Activated T-cell treated with anti-CD3 and anti-CD28 coated beads for 48 hours (primary cell): ENCODE measurements at places on chromosomes 2 and 18.
A peak's percentile ranks its signal among the peaks of the same experiment; 100 is the strongest.

DNA sequence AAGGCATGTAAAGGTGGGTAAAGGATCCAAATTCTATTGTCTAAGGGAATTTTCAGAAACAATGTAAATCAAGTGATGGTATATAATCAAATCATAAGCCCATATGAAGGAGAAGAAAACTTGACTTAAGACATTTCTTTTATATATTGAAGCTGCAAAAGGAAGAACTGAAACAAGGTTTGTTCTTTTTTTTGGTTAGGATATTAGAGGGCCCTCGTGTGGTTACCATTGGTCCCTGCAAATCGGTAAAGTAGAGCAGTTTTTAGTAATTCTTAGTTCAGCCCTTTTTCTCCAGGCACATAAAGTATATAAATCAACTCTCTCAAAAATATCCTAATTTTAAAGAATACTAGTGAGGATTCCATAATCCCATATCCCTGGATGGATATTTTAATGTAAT is 105.6 kb upstream of the STK17B start:
- DNase-seq: no peak

GRCh38 chr2:16482460-16482859 is 183.2 kb downstream of the CYRIA start:
- DNase-seq: no peak

DNA sequence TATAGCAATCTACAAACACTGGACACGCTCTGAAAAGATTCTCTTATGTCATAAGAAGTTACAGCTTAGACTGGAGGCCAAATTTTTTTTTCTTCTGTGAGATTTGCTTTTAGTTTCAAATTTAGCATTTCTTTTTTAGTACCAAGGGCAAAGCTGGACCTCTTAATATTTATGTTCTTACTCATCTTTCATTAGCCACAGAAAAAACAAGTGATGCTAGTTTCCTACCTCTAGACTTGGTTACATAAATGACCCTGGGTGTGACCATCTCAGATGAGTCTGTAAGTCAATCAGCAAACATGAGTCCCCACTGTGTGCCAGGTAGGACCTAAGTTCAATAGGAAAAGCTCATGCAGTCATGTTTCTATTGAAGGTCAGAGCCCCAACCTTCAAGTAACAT is 94.4 kb downstream of the MEP1B start:
- DNase-seq: no peak

DNA sequence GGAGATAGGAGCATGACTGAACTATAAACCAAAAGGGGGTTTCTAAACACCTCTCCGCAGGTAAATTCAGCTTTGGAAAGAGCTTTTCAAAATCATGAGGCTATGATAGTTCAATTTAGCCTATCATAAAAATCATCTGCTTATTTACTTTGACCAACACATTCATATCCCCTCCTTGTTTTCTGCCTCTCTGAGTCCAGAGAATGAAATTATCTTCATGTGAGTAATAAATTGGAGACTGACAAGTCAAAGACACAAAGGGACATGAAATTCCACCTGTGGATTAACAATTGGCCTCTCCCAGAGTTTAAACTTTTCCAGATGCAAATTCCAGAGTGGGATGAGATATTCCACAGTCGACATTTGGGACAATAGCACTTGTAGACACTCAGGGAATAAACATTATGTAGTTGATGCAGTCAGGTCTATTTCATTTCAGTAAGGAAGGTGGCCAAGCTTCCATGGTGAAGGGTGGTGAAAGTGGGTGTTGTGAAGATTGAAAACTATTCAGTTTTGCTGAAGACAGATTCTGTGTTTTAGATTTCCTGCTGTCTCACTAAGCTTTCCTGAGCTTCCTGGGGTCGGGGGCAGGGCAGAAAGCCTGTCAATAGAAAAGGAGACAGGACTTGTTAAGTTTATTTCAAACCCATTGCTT is 84.7 kb downstream of the CDC42EP3 start:
- no peak for DNase-seq

DNA sequence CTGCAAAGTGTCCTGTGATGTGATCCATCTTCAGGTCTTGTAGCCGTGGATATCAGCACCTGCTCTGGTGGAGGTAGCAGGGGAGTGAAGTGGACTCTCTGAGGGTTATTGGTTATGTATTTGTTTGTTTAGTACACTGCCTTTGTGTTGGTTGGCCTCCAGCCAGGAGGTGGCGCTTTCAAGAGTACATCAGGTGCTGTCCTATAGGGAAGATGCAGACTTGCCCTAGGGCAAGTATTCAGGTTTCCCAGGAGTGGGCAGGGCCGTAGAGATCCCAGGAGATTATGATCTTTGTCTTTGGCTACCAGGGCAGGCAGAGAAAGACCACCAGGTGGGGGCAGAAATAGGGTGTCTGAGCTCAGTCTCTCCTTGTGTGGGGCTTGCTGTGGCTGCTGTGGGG is 411.8 kb downstream of the SOX11 start:
- DNase-seq: no peak

DNA sequence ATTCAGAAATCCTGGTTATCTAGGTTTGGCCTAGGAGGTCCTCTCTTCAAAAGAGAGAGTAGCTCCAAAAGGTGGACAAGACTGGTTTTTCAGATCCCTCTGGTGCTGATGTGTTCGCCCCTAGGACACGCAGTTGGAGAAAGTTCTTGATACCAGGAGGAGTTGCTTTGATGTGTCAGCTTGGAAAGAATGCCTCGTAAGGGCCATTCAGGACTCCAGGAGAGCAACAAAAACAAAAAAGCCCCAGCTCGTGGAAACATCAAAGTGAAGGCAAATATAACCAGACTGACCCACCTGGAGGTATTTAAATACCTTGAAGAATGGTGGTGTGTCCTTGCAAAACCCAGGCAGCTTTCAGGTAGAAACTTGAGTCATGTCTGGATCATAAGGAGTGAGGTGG is 12.5 kb upstream of the LBH start:
- no peak for DNase-seq

DNA sequence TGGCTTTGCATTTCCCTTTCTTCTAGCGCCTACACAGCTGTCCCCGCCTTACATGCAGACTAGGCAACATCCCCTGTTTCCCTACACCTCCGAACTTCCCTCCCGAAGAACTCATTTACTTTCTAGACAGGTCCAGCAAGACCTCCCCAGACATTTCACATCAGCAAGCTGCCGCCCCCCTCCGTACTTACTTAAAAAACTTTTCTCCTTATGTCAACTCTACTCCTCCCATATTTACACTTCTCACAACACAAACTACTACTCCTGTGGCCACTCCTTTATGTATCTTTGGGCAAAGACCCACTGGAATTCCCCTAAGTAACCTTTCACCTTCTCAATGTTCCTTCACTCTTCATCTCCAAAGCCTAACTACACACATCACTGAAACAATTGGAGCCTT is 20.4 kb upstream of the ZNF397 start:
- DNase-seq: no peak

DNA sequence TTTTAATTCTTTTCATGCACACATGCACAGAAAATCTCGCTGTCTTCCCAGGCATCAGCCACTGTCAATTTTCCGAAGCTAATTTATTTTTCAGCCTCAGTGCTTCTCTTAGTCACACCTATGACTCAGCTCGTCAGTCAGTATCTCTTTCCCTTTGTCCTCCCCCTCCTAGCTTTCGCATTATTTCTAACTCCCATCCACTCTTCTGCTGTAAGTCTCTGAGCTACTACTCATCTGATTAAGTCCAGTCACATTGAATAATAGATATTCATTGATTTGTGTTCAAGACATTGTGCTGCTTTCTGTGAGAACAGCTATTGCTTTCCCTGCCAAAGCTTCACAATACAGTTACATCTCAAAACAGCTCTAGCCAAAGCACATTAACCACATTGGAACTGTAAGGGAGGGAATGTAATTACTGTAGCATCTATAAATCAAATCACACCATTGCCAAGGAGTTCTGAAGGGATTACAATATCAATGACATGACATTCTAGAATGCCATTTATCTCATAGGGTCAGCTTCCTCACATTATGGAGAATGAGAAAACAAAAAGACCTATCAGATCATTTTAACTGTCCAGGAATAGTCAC is 89.4 kb downstream of the SCN3A start:
- no peak for DNase-seq

- no peak for DNase-seq
Measured at GRCh38 chr2:88080545-88080944, 12.9 kb downstream of the SMYD1 start.

GRCh38 chr2:173355132-173355865 is 627 bp downstream of the CDCA7 start:
- peak; percentile 34 for DNase-seq

DNA sequence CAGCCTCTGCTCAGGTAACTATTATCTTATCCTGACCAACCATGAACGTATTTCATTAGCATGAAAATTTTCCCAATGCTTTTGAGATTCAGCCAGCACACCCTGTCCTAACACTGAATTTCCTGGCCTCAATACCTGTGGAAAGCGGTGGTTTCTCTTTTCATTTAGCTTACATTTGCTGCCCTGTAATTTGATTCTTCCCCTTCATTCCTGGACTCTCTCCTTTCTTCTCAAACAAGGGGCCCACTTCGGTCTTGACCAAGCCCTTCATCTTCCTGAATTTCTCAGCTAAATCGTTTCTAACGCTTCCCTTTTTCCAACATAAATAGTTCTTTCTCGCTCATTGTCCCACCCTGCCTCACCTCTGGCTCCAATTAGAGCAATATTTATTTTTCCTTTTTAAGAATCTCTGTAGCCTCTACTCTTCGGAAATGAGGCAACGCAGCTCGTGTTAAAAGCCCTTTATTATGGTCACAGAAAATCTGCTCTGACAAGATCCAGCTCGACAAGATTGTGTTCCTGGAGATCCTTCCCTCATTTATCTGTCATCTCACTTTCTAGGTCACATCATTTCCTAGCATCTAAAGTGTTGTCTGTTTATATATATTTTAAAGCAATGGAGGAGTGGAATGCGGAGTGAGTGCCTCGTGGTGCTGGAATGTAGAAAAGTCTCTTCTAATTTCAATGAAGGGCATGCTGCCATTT is 49.5 kb upstream of the BCL11A start:
- no peak for DNase-seq

GRCh38 chr18:2147476-2148230 is 423.7 kb downstream of the METTL4 start:
- DNase-seq: no peak
